ENCODE measurements at places on chromosomes 12 and 14. TPM values are rescaled to one million over a fixed set of nuclear protein-coding genes. Genes with fewer than 3 reads are reported as not detected.

SYNDIG1L gene
- not detected for total RNA-seq

RAB15 gene
- 14.3 TPM for total RNA-seq

TGM1 gene
- total RNA-seq, result 0.40 TPM

LRTM2 gene
- total RNA-seq, result not detected

IAPP gene
- total RNA-seq, result not detected

MAGOHB gene
- 26.1 TPM for total RNA-seq

SLC17A8 gene
- not detected for total RNA-seq

HOXC6 gene
- not detected for total RNA-seq

WBP11 gene
- total RNA-seq, result 22.4 TPM

PTGR2 gene
- 1.9 TPM for total RNA-seq

RASAL1 gene
- not detected for total RNA-seq

EAPP gene
- 32.9 TPM for total RNA-seq

TUBA1B gene
- total RNA-seq, result 3,345 TPM

SARNP gene
- 137 TPM for total RNA-seq

PIP4K2C gene
- 11.8 TPM for total RNA-seq

PDE3A gene
- total RNA-seq, result 48.4 TPM

RDH12 gene
- not detected for total RNA-seq

TRIM9 gene
- total RNA-seq, result 0.07 TPM

GRCh38 chr14:68506645-68507419 is 286.0 kb downstream of the ZFP36L1 start:
- no peak for DNase-seq

DNA sequence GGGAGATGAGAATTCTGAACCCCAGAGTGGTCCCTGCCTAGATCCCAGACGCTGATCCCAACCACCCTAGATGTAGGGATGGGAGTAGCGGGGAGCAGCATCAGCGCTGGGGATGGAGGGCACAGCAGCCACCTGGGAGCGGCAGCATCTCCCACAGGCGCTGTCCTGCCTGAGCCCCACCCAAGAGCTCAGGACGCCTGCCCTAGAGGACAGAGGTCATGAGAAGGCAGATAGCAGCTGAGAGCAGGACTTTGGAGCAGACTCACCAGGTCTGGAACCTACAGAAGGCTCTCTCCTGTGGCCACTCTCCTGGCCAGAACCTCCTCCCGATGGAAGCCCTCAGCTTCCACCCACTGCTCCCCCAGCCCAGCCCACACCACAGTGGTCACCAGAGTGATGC is 7.2 kb downstream of the CCDC85C start:
- no peak for DNase-seq

DNA sequence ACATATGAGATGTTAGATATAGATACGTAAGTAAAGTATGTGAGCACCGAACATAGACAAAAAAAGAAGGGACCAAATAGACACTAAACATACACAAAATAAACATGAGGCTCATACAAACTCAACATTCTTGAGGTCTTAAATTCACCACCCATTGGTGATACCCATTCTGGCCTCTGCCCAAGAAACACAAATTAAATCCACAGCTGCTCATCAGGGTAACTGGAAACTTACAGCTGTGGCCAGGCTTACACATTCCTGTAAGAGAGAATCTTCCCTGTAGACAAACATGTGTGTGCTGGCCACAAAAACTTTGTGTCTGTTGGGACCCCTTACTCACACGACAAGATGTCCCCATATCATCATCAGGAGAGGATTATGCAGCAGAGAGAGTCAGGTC is 22.4 kb downstream of the MAGOHB start:
- no peak for DNase-seq

GRCh38 chr12:29104516-29104915 is 44.6 kb upstream of the FAR2 start:
- no peak for DNase-seq

DNA sequence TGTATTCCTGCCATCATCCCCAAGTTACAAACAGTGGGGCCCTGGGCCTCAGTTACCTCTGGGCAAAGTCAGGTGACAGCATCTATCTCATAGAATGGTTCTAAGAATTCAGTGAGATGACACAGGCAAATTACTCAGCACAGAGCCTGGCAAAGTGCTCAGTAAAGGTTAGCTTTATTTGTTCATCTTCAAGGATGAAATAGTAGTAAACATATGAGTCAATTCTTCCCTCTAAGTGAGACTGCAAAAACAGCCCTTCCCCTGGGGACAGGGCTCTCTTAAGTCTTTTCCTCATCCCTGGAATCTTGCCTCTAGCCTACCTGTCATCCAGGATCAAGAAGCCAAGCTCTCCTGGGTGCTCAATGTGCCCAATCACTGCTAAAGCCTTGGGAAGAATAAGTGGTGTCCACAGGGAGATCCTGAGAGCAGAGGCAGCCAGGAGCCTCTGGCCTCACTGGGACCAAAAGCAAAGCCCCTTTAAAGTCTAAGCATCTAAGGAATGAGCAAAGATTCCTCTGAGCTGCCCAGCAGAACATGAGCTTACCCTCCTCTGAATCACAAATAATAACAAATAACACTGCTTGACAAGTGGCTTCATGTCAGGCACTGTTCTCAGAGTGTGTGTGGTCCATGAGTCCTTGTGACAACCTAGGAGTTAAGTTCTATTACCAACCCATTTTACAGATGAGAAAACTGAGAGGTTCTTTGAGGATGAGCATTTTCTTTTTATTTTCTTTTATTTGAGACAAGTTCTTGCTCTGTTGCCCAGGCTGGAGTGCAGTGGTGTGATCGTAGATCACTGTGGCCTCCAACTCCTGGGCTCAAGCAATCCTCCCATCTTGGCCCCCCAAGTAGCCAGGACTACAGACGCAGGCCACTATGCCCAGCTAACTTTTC is 12.1 kb downstream of the NUAK1 start:
- no peak for DNase-seq

DNA sequence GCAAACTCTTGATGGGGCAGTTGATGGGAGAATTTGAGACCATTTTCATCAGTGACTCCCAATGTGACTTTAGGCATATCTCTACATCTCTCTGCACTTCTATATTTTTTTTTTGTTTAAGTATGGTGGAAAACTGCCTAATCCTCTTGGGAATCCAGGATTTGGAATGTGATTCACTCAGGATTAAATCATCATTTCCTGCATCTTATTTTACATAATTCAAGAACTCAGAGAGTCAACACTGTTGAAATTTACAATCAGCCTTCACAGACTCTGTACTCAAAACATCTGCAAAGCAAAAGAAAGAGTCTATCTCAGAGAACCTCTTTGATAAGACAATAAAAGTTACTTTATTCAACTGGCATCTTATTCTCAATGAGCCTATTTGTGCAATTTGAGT is 260.7 kb upstream of the NOS1 start:
- DNase-seq, result no peak

DNA sequence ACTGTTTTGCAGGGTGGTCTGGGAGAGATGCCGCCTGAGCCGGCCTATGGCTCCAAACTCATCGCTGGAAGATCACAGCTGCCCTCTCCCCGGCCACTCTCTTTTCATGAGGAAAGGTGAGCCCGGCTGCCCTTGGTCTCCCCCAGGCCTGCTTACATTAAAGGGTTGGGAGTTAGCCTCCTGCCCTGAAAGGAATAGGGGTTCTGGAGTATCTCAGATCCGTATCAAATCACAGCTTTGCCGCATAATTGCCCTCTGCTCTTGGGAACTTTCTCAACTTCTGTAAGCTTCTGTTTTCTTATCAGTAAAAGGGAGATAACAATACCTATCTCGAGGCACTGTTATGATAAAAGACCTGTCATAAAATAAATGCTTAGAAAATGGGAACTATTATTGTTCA is 17.6 kb downstream of the PHLDA1 start:
- no peak for DNase-seq

- no peak for DNase-seq
These were observed 33.4 kb upstream of the FAM181A start for GRCh38 chr14:93893661-93894261.

DNA sequence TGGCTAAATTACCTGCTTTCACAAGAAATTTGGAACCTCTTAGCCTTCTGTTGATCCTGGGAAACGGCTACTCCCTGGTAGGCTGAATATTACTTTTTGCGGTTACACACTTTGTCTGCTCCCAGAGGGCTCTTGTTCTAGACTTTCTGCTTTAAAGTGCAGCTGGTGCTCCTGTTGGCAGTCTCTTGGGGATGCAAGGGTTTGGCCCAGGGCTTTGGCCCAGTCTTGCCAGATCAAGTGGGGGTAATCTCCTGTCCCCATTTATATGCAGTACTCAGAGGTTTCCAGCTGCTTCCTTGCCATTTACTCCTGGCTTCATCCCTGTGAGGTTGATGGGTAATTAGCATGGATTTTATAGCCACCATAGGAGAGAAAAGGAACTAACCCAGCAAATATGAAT is 558.2 kb upstream of the MIS18BP1 start:
- DNase-seq, result no peak

GRCh38 chr14:49621114-49621881 is 699 bp downstream of the MGAT2 start:
- peak; percentile 26 for DNase-seq

GRCh38 chr12:130768120-130768519 is 52.0 kb upstream of the RIMBP2 start:
- no peak for DNase-seq

- no peak for DNase-seq
These were observed 20.6 kb downstream of the GSG1 start for GRCh38 chr12:13082861-13083260.

DNA sequence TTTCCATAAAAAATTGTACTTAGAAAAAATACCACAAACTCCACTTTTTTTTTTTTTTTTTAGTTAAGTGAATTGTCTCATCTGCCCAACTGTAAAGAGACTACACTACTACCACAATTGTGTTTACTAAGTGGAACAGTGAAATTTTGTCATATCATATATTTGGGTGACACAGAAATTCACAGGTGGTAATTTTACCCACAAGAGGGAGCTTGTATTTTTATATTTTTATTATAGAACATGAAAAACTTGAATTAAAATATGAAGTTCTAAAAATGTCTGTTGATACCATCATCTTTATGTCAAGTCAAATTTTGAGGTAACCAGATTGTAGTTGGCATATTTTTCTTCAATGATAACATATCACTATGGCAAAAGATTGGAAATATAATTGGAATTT is 329.4 kb upstream of the SOX5 start:
- DNase-seq, result no peak

DNA sequence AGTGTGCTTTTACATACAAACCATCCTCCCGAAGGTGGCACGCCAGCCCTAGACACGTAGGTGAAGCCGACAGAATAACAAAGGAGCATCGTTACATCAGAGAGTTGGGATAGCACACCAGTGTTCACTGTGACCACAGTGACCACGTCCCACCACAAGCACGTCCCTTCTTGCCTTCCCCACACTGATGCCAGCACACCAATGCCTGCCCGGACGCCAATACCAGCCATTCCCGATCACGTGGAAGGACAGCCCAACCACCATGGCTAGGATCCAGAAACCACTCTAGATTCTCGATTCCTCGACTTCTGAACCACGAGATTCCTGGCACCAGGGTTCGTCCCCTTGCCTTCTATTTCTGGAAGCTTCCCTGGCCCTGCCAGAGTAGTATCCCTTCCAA is 48.0 kb upstream of the GPR68 start:
- no peak for DNase-seq

- DNase-seq, result no peak
These were observed 57.8 kb downstream of the KDM5A start for GRCh38 chr12:331287-331686.

DNA sequence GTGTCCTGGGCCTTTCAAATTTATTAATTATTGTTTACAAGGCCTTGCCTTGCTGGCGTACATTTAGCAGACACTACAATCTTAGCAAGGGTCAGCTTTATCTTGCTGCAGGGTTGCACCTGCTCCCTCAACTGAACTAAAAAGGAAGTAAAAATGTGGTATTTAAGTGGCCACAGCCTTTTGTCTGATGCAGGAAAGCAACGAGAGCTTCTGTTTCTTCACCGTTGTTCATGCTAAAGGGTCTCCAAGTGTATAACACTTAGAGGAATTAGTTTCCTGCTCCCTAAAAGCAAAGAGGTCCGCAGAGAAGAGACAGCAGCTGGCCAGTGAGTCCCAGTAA is 62.8 kb upstream of the EGLN3 start:
- DNase-seq, result no peak

GRCh38 chr12:96514328-96514727 is 25.0 kb downstream of the CFAP54 start:
- DNase-seq, result no peak

DNA sequence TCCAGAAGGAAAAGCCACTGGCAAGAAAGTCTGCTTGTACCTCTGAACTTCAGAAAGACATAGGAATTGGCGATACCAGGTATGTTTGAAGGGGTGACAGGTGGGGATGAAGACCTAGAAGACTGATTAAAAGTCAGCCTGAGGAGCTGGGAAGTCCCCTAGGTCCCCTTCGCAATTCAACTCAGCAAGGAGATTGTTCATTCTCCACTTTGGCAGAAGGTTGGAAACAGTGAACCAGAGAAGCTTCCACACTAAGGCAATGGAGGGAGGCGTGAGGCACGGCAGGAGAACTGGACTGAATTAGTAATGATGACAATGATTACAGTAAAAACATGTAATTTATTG is 240.3 kb upstream of the TMPO start:
- no peak for DNase-seq

- no peak for DNase-seq
These were observed 503 bp downstream of the FBXO21 start for GRCh38 chr12:117189725-117190209.

GRCh38 chr12:58934528-58934927 is 14.2 kb upstream of the LRIG3 start:
- no peak for DNase-seq

GRCh38 chr12:98639491-98639890 is 5.1 kb downstream of the IKBIP start:
- DNase-seq, result no peak

GRCh38 chr14:100741966-100742365 is 15.3 kb downstream of the DLK1 start:
- DNase-seq, result no peak

- no peak for DNase-seq
These were observed 82.3 kb downstream of the SLC38A4 start for GRCh38 chr12:46743456-46743855.

DNA sequence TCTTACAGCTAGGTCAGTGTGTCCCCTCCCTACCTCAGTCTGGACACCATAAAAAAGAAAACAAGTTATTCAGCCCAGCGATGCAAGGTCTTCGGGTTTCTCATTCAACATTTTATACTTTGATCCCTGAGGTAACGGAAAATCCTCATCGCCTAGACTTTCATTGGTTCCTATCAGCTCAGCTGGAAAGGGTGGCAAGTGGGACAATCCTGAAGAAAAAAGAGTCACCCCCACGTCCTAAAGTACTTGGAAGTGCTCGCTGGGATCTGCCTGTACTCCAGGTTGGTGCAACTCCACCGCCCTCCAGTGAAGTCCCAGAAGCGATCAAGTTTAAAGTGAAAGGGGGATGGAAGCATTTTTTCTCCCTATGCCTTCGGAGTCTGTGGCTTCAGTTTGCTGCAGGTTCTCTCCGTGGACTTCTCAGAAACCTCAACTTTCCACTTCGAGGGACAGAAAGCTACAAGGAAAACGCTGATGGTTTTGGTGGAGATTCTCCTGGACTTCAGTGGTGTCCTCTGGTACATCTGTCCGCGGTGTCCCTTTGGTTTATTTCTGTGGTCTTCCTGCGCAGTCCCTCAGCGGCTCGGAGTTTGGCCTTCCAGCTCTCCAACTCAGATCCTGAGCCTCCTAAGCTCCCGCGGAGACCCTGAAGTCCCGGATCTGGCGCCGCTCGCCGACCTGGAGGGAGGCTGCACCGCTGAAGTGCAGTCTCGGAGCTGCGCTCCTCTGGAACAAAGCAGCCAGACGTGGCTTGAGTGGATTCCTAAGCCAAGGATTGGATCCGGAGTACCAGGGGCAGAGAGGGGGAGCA is 1.8 kb upstream of the LRFN5 start:
- no peak for DNase-seq

Measured in pulmonary artery endothelial cell (primary cell).